ENCODE measurements at places on chromosomes 11 and 22.

- DNase-seq: no peak
These were observed 76.2 kb upstream of the ARHGAP32 start for GRCh38 chr11:129268371-129268770.

GRCh38 chr11:123822032-123822431 is 15.9 kb upstream of the OR6M1 start:
- no peak for DNase-seq

GRCh38 chr22:28375761-28376534 is 303.7 kb downstream of the TTC28 start:
- peak; percentile 67 for DNase-seq

DNA sequence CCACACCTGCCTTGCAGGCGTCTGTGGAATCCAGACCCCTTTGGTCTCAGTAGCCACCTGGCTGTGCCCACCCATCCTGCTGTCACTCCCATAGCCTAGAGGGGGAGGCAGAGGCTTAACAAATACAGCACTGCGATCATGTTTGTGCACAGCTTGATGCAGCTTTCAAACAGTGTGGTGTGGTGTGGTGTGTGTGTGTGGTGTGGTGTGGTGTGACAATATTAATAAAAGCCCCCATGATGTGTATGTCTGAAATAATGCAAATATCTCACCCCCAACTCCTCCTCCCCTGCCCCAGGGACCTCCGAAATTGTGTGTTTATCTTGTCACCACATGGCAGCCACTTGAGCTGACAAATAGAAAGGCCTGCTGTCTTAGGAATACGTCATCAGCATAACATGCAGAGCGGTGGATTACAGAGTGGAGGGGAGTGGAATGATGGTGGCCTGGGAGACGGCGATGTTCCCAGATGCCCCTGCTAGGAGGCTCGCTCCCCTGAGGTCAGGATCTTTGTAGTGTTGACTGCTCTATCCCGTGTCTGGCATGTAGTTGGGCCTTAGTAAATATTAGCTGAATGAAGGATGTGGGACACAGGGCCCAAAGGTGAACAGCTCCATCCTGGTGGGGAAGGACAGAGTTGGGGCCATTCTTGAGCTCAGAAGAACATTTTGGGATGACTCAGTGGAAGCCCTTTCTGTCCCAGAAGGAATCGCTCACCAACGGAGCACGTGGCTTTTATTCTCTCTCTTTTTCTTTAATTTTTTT is 2.8 kb downstream of the PDXP start:
- peak; percentile 78 for DNase-seq

DNA sequence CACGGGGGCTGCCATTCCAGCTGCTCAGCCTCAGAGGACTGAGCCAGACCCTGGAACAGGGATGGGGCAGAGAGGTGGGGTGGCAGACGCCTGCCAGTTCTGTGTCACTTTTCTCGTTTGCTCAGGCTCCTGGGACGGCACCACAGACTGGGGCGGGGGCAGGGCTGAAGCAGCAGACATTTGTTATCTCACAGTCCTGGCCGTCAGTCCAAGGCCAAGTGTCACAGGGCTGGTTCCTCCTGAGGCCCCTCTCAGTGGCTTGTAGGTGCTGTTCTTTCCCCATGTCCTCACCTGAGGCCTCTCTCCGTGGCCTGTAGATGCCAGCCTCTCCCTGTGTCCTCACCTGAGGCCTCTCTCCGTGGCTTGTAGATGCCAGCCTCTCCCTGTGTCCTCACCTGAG is 24.7 kb downstream of the TPCN2 start:
- no peak for DNase-seq

GRCh38 chr11:2581931-2582350 is 117.9 kb downstream of the KCNQ1OT1 start:
- no peak for DNase-seq

- peak; percentile 35 for DNase-seq
These were observed 914.5 kb downstream of the METTL15 start for GRCh38 chr11:29022676-29023075.

GRCh38 chr11:11318961-11319360 is 34.1 kb downstream of the CSNK2A3 start:
- DNase-seq: no peak

- DNase-seq: no peak
These were observed 12.8 kb downstream of the SCYL1 start for GRCh38 chr11:65537620-65538231.

DNA sequence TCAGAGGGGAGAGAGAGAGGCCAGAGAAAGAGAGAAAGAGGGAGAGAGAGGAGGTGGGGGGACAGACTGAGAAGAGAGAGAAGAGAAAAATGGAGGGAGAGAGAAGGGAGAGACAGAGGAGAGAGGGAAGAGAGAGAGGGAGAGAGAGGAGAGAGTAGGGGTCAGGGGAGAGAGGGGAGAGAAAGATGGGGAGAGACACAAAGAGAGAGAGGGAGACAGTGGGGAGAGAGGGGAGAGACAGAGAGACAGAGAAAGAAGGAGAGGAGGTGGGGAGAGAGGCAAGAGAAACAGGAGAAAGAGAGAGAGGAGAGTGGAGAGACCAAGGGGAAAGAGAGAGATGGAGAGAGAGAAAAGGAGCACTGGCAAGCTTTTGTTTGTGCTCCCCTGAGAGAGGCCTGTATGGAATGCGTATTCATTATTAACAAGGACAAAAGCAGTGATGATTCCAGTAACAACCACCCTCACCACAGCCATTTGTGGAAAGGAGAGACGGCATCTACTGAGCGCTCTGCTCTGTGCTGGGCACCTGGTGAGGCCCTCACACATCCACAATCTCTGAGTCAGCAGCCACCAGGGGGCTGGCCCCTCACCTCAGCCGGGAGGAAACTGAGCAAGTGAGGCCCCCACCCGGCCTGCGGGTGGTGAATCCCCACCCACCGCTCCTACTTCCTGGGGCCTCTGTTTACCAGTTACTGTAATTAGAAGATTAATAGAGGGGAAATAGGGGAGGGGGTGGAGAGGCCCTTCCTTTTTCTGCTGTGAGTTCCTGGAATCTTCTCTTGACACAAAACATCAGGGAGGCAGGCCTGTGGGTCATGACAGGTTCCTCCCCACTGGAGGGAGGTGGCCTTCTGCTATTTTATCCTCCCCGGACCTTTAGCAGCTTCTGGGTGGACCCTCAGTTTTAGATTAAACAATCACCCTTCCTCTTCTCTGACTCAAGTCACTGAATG is 14.6 kb upstream of the MIAT start:
- no peak for DNase-seq

- DNase-seq: peak; percentile 48
These were observed 752.3 kb downstream of the NTM start for GRCh38 chr11:132122735-132123134.

DNA sequence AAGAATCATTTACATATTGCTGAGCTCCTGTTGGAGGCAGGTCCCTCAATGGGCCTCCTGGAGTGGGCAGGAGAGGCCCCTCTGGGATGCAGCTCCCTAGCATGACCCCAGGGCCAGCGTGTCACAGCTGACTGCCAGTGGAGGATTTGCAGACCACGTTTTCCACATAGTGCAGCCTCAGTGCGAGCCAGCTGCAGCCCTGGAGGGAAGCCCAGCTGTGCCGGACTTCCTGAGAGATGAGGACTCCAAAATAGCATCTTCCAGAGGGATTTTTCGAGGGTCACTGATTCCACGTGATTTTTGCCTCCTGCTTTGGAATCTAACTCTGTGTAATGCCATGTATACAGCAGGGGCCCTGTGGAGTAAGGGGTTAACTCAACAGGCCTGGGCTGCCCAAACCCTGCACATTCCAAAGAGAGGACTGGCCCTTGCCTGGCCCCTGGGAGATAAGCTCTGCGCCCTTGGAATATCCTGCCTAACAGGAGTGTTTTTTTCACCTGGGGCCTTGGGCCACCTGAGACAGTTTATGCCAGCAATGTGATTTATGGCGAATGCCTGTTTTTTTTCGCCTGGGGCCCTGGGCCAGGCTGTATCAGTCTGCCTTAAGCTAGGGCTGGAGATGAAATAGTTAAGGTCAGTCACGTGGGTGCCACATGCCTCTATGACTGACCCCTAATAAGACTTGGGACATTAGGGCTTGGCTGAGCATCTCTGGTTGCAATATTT is 47.4 kb downstream of the RPS6KA4 start:
- DNase-seq: no peak

- DNase-seq: no peak
These were observed 31.7 kb upstream of the SORL1 start for GRCh38 chr11:121420398-121420797.

- peak; percentile 33 for DNase-seq
These were observed 8.5 kb downstream of the MRPL16 start for GRCh38 chr11:59801981-59802638.

GRCh38 chr11:128767591-128768001 is 73.7 kb downstream of the FLI1 start:
- DNase-seq: no peak

DNA sequence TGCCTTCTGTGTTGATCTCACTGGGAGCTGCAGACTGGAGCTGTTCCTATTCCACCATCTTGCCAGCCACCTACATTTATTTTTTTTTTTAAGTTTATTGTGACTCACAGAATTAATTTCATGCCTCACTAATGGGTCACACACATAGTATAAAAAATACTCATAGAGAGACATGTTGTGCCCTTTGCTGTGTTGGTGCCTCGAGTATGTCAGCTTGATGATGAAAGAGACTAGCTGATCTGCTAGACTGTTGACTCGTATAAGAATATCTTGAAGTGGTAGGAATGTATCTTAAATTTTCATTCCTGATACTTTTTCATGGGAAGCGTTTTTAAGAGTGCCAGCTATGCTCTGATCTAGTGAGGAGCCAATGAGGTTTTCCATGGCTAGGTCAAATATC is 28.6 kb upstream of the AMPD3 start:
- peak; percentile 42 for DNase-seq

GRCh38 chr22:48902001-48902869 is 925.4 kb downstream of the BRD1 start:
- no peak for DNase-seq

DNA sequence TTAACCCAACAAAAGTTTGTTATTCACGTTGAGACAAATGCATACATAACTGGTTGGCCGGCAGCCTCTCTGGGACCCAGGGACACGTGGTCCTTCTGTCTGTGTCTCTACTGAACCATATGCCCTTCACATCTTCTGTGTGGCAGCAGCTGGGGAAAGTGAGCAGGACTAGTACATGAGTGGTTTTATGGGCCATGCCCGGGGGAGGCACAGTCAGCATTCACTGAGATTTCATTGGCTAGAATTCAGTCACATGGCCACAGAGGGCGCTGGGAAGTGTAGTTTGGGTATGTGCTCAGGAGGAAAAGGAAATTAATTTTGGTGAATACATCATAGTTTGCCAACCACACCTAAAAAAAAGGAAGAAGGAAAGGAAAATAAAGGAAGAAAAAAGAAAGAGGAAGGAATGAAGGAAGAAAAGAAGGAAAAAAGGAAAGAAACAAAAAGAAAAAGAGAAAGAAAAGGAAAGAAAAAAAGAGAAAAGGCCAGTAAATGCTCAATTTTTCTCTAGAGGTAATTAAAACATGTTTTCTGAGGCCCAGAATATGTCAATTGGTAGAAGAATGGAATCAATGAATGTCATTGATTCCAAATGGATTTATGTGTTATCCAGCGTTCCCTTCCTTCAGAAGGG is 55.9 kb upstream of the KIRREL3 start:
- DNase-seq: no peak

GRCh38 chr11:106961048-106961447 is 57.2 kb downstream of the GUCY1A2 start:
- DNase-seq: peak; percentile 25

- peak; percentile 27 for DNase-seq
These were observed 13.6 kb downstream of the FJX1 start for GRCh38 chr11:35631891-35632290.

DNA sequence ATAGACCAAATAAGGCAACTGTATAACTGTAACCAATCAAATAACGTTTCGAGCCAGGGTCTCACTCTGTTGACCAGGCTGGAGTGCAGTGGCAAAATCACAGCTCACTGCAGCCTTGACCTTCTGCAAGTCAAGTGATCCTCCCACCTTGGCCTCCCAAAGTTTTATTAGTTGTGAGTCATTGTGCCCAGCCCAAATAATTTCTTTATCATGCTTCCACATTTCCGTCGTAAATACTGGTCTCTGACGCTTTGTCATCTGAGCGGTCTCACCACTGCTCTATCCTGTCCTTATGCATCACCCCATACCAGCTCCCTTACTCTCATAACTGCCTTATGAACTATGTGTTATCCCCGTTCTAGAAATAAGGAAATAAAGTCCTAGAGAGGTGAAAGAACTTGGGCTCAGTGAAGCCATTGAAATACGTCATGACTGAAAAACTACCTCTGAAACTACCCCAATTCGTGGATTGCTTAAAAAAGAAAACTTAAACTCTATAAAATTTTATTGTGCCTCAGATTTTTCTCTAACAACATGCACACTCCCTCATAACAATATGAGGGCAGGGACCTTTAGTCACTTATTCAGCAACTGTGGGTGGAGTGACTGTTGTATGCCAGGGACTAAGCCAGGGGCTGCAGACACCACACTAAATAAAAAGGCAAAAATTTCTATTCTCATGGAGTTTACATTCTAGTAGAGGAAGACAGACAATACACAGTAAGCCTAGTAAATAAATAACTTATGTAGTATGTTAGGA is 15.8 kb upstream of the RTN4RL2 start:
- DNase-seq: no peak

DNA sequence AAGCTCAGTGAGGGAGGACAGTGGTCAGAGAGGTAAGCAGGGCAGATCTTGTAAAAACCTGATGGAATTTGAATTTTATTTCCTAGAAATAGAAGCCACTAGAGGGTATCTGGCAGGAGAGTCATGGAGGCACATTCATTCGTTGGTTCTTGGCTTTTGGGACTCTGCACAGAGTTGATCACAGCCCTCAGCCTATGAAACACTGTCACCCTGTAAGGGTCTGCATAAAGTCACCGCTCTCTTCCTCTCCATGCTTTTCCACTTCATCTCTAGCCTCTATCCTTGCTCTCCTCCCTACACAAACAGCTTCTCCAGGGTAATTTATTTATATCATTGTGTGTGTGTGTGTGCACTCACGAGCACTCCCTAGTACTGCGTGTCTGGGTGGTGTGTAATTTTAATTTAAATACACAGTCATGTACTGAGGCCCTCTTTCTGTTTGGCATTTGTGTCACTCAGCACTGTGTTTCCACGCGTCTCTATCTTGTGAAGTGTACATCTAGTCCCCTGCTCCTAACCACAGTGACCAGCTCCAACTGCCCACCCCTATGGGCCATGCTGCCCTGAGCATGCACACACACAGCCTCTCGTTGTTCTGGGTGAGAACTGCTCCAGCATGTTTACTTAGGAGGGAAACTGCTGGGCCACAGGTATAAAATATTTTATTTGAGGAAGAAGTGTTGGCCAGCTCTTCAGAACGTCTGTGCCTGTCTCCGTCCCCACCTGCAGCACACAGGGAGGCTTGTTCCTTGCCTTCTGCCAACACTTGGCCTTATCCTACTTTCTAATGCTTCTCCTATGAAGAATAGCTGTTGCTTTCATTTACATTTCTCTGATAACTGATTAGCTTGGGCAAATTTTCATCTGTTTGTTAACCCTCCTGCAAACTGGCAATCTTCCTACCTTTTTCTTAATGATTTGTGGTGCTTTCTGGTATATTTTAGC is 4.5 kb downstream of the KCNQ1OT1 start:
- no peak for DNase-seq
